ENCODE measurements at places on chromosomes 7 and 10.
A peak's percentile ranks its signal among the peaks of the same experiment; 100 is the strongest.

- DNase-seq, result no peak
Observed at GRCh38 chr10:8830876-8831275, 776.4 kb downstream of the GATA3 start.

GRCh38 chr7:92603089-92603445 lies 12.9 kb upstream of the FAM133B start:
- no peak for DNase-seq

DNA sequence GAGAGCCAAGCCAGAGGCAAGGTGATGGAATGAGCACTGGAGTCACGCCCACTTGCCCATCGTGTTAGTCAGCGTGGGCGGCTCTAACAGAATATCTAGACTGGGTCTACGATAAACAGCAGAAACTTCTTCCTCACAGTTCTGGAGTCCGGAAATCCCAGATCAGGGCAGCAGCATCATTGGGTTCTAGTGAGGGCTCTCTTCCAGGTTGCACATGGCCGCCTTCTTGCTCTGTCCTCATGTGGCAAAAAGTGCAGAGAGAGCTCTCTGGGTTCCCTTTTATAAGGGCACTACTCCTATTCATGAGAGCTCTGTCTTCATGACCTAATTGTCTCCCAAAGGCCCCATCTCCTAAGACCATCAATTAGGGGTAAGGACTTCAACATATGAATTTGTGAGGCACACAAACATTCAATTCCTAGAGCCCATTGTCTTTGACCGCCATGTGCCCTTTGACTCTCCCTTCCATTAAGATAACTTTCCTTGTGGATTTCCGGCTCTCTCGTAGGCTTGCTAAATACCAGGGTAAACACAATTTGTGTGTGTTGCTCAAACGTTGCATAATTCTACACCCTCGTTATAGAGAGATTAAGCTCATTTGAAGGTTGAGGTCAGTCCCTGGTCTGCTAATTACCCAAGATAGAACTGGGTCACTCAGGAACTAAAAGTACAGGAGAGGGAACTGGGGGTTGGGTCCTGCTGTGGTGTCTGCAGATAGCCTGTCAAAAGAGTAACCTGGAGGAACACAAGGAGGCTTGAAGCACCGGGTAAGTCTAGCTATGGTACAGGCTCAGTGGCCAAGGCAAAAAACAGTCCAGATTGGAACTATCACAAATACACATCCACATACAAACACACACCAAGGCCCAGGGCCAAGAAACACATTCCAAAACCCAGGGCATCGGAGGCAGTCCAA lies 28.7 kb upstream of the USP6NL start:
- DNase-seq, result no peak

DNA sequence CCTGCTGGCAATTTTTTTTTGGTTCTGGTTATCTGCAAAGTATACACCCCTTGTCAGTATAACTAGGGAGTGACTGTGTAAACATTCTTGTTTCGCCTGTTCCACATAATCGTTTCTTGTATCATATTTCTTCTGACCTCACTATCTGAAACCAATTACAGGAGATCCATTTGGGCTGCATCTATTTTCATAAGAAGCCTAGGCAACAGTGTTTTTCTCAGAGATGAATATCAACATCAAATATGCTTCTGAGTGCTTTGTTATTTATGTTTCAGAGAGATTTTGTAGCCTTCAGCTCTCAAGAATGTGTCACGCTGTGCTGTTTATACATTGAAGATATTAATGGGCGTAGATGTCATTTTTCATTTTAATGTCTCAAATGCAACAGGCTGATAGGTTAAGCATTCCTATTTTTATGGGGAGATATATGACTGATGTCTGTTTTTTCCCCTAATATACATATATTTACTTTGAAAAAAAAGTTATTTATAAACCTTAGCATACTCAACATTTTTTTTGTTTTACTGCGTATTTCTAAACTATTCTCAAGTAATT lies 115.5 kb downstream of the FOXP2 start:
- DNase-seq, result no peak

- no peak for DNase-seq
Observed at GRCh38 chr10:11535346-11535959, 76.0 kb downstream of the USP6NL start.

DNA sequence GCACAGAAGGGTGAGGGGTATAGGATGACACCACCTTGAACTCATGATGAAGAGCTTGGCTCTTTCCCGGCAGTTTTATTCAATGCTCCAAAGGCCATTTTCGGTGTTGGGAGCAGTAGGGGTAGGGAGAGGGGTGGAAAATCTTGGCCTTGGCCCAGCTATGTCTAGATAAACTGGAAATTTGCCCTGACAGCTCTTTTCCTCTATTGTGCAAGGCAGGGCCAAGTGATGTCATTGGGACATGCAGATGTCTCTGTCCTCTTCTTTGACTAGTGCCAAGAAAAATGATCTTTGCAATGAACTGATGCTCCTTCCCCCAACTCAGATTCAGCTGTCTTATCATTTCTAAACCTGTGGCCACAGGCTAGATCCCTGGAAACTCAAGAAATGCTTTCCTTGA lies 27.7 kb upstream of the PRKCQ start:
- no peak for DNase-seq

DNA sequence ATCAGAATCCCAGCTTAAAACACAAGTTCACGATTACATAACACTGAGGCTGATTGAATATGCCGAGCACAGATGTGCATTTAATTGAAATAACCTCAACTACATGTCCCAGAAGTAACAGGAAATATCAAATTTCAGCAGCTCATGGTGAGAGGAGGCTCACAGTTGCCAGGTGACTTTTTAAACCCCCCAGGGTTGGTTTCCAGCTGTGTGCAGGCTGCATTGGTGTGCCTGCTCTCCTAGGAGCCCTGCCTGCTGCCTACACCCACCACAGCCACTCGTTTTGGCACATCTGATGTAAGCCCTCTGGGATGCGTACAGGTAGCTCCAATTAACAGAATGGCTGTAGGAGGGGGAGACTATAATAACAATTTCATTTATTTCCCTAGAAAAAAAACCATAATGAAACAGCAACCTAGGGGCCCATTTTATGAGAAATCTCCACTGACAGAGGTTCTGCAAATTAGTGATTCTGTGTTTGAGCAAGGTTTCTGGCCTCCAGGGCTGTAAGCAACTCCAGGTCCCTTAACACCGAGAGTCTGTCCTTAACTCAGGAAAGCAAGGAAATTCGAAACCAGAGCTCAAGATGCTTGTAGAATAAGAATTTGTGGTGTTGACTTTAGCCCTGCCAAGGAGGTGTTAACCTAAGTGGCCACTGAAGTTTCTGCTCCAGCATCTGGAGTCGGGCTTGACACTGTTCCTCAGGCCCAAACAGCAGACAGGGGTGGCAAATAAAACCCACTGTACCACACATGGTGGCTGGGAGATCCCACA lies 161.9 kb downstream of the BMPER start:
- no peak for DNase-seq

DNA sequence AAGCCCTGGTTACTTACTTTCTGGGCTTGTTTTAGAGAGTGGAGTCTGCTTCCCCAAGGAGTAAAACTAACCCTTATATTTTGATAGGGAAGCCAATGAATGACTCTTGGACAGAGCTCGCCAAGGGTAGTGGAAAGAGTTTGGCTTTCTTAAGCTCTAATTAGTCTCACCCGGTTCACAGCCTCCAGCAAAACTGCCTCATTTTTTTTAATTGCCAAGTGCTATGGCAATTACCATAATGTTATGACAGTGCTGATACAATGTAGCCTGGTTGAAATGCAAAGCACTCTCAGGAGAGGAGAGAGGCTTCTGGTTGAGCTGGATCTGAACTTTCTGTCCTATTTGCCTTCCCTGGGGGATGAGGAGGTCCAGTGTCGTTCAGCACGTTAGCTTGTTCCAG lies 376.1 kb upstream of the CHRM2 start:
- DNase-seq, result no peak

- no peak for DNase-seq
Observed at GRCh38 chr7:152869677-152870051, 110.1 kb downstream of the ACTR3B start.

DNA sequence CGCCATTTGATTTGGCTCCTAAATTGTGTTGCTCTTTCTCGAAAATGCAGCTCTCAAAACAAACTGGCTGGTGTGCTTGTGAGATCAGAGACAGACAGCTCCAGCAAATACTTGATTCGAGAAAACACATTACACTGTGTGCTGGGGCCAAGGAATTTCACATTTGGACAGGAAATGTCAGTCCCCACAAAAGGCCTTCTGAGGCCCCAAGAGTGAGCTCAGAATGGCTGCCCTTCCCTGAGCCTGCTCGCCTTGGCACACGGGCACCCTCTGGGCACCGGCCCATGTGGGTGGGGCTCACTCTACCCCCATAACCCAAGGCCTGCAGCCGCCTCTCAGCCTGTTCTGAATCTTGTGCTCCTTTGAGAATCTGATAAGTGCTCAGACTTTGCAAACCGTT lies 13.9 kb upstream of the HSPA12A start:
- no peak for DNase-seq

GRCh38 chr7:29412912-29413311 lies 150.7 kb upstream of the PRR15 start:
- no peak for DNase-seq

GRCh38 chr7:113636727-113637421 lies 281.9 kb downstream of the PPP1R3A start:
- DNase-seq, result no peak

- no peak for DNase-seq
Observed at GRCh38 chr10:15316145-15316544, 54.9 kb downstream of the FAM171A1 start.

GRCh38 chr7:47474937-47475879 lies 106.7 kb downstream of the TNS3 start:
- peak; percentile 87 for DNase-seq

GRCh38 chr10:85993840-85994507 lies 372.6 kb downstream of the GRID1 start:
- no peak for DNase-seq

- no peak for DNase-seq
Observed at GRCh38 chr10:129945064-129945463, 19.0 kb downstream of the EBF3 start.

DNA sequence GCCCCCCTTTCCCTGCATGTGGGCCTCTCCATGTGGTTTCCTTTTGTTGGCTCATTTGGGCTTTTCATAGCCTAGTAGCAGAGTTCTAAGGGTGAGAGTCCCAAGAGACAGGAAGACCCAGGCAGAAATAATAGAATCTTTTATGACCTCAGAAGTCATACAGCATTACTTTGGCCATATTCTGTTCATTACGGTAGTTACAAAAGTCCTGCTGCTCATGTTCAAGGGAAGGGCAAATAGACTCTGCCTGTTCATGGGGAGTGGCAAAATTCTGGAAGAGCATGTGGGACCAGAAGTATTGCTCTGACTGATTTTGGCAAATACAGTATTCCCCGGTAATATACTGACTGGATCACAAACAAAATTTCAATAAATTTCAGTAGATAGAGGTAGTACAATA lies 910.3 kb downstream of the LRMDA start:
- DNase-seq, result no peak

GRCh38 chr10:62870866-62871265 lies 54.7 kb upstream of the EGR2 start:
- DNase-seq, result no peak

DNA sequence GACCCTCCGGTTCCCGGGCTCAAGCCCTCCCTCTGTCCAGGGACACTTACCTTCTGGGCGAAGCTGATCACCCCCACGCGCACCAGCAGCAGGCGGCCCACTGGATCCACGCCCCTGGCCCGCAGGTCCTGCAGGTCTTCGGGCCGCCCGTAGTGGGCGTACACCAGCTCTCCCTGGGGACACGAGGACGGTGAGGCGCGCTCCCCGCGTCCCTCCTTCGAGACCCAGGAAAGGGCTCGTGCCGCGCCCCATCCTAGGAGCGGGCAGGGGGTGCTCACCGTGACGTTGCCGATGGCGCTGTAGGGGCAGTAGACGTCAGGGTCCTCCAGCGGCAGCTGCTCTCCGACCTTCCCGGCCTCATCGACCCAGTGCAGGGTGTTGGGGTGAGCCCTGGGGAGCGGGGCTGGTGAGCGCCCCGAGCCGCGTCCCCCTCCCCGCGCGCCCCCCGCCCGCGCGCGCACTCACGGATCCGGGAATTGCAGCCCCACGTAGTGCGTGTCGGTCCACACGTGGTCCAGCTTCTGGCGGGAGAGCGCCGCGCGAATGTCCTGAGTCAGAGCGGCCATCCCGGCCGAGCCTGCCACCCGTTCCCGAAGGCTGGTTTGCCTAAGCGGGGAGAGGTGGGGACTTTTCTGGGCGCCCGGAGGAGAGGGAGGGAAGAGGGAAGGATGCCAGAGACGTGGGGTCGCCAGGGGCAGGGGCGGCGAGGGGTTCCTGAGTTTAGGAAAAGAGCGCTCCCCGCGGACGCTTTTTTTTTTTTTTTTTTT lies 8.2 kb downstream of the TFR2 start:
- DNase-seq, result no peak

GRCh38 chr7:55019691-55020465 lies 1.1 kb downstream of the EGFR start:
- no peak for DNase-seq

DNA sequence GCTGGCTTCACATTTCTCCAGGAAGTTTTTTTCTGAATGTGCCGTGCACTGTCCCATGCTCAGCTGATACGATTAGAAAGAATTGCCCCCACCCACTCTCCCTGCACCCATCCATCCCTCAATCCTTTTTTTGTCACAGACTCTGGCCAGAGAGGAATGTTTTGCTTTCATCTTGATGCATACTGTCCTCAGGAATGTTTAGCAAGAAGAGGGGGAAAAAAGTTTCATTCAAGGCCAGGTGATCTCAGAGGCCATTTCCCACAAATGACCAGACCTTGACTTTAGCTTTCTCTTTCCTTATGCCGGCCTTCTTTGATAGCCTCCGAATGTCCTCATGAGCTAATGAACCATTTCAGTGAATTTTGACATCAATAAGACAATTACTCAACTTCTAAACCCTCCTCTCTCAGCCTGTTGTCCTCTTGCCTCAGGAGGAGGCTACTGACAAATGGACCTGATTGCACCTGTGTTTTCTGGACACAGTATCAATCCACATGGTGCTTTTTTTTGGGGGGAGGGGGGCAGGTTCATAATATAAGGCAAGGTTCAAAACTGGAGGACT lies 105.0 kb upstream of the KLF6 start:
- no peak for DNase-seq

DNA sequence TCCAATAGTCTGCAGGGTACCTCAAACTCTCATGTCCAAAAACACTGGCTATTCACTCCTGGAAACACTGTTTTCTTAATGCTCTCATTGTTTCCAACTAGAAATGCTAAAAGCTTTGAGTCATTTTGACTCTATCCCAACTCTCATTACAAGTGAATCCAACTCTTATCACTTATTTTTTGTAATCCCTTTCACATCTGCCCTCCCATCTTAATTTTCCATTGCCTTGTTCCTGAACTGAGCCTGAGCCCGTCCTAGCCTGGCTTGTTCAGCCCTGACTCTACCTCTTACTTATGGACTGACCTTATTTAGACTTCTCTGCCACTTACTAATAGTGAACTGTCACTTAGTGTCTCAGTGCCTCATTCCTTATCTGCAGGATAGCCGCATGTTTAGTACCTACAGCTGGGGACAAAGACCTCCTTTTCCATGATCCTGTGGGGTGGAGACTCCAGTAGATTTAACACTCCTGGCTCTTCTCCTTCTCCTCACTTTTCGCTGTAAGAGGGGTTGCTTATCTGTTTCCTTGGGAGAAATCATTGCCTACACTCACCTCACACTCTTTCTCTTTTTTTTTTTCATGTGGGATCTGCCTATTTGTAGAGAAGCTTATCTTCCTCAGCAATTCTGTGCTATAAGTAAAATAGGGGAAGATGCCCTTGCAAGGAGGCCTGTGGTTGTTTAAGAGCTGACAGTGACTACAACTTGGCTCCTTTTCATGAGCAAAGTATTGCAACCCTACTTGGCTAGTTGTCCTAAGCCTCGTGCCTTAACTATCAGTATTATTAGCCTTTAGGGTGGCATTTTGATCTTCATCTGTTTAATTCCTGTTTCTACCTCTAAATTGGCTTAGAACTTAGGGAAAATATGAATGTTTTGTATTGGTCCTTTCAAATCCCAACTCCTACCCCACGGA lies 56.4 kb downstream of the SLC16A12 start:
- DNase-seq, result no peak
